ENCODE measurements at places on chromosomes 6 and 20. TPM values are rescaled to one million over a fixed set of nuclear protein-coding genes. Genes with fewer than 3 reads are reported as not detected.

Gene KIF6
- 0.15 TPM for total RNA-seq

DNA sequence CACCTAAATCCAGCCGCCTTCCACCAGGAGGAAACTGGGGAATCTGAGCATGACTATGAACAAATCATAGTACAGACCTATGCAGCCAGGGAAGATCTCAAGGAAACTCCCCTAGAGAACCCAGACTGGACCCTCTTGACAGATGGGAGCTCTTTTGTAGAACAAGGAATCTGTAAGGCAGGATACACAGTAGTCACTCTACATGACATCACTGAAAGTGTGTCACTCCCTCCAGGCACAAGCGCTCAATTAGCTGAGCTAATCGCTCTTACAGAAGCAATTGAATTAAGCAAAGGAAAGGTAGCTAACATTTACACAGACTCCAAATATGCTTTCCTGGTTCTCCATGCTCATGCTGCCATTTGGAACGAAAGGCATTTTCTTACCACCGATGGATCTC lies 36.8 kb downstream of the PLN start:
- no peak for DNase-seq

DNA sequence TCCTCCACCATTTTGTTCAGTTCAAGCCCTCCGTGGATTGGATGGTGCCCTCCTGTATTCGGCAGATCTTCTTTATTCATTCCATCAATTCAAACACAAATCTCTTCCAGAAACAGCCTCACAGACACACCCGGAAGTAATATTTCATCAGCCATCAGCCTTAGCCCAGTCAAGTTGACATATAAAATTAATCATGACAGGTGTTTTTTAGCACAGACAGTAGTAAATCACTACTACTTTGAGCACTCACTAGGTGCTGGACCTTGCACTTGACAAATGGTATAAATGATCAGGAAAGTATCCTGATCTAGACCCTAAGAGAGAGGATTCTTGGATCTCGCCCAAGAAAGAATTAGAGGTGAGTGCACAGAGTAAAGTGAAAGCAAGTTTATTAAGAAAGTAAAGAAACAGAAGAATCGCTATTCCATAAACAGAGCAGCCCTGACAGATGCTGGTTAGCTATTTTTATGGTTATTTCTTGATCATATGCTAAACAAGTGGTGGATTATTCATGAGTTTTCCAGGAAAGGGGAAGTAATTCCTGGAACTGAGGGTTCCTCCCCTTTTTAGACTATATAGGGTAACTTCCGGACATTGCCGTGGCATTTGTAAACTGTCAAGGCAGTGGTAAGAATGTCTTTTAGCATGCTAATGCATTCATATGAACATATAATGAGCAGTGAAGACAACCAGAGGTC lies 194.6 kb upstream of the LAMP5 start:
- no peak for DNase-seq

Gene TREM1
- total RNA-seq, result 1.7 TPM

All from left cardiac atrium (tissue), 4 donors.